Stimulated activated CD8-positive, alpha-beta memory T cell treated with anti-CD3 and anti-CD28 coated beads, Interleukin-15, amount 100 ng/mL, for 1 hour (primary cell): ENCODE measurements at places on chromosomes 1 and 21.

DNA sequence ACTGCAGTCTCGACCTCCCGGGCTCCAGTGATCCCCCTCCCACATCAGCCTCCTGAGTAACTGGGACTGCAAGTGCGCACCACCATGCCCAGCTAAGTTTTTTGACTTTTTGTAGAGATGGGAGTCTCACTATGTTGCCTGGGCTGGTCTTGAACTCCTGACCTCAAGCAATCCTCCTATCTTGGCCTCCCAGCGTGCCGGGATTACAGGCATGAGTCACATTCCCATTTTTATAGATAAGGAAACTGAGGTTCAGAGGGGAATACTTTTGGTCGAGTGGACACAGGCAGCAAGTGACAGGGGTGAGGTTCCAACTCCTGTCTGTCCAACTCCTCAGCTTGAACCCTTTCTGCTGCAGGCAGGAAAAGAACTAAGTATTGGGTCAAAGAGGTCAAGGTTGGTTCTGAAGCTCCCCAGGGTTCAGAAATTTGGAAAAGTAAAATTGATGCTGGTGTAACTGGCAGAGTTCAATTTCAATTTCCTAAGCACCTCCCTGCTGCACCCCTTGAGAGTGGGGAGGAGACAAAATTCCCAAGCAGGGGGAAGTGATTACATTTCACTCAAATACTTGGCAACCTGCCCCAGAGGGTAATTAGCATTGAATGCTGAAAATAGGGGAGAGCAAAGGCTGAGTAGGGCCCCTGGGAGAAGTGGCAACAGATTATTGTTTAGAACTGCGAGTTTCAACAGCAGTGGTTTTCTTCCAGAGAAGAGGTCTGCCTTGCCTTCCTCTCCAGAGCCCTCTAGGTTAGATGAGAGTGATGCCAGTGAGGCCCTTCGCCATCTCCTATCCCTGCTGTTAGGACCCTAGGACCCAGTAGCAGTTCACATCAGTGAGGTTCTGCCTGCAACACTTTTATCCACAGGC, 17.5 kb upstream of the ALPL start:
- DNase-seq, result no peak

GRCh38 chr1:174230399-174230798, 71.1 kb downstream of the RABGAP1L start:
- DNase-seq, result no peak

- peak; percentile 48 for DNase-seq
Measured at GRCh38 chr1:52702886-52703787, 5.0 kb upstream of the COA7 start.

GRCh38 chr1:244822878-244823277, 12.6 kb upstream of the COX20 start:
- DNase-seq, result no peak

DNA sequence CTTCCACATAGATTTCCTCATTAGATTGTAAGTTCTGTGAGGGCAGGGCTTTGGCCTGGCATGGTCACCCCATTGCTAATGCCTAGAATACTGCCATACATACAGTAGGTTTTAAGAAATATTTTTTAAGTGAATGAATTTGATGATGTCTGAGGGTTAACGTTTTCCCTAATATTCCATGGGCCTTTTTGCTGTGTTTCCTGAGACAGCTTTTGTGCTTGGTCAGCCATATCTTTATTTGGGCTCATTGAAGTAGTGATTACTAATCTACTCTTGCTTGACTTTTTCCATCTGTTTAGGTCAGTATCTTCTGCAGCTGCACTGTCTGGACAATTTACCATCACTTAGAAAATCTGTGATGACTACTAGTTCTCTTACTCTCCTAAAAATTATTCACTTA, 3.5 kb downstream of the CDC42 start:
- DNase-seq, result no peak

- DNase-seq, result no peak
Measured at GRCh38 chr1:86703696-86704457, 499 bp upstream of the SH3GLB1 start.
